ENCODE measurements at places on chromosomes 6 and 20.

DNA sequence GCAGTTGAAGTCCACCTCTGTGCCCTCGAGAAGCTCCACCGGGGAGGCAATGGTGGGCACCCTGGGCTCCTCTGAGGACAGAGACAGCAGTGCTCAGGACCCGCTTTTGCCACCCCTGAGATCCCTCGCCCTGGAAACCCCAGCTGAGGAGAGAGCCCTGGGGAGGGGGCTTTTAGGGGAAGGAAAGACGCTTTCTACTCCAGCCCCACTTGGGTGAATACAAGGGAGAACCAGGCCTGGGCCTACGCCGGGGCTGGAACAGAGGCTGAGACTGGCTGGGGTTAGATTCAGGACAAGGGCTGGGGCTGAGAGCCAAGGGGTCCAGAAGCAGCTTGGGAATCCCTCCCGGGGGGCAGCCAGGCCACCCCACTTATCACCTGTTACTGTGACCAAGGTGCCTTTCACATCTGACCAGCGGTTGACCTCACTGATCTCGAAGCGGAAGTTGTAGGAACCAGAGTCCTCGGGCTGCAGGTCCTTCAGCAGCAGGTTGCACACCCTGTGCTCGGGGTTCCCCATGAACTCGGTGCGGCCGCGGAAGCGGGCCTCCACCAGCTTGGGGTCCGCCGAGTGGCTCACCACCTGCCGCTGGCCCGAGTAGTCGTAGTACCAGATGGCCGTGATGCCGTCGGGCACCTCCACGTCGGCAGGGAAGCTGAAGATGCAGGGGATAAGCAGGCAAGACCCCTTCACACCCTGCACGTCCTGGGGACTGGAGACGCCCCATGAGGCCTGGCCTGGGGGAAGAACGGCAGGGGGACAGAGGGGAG, 6.2 kb downstream of the SIGLEC1 start:
- DNase-seq: no peak

DNA sequence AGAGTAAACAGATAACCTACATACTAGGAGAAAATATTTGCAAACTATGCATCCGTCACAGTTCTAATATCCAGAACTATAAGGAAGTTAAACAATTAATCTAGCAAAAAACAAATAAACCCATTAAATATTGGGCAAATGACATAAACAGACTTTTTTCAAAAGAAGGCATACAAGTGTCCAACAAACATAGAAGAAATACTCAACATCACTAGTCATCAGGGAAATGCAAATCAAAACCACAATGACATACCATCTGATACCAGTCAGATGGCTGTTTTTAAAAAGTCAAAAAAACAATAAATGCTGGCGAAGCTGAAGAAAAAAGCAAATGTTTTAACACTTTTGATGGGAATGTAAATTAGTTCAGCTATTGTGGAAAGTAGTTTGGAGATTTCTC, 1117.7 kb upstream of the MAP3K7 start:
- DNase-seq: no peak

GRCh38 chr20:25338112-25339023, 52.3 kb downstream of the ABHD12 start:
- DNase-seq: no peak

- no peak for DNase-seq
Observed at GRCh38 chr20:11901127-11901526, 16.6 kb upstream of the BTBD3 start.

DNA sequence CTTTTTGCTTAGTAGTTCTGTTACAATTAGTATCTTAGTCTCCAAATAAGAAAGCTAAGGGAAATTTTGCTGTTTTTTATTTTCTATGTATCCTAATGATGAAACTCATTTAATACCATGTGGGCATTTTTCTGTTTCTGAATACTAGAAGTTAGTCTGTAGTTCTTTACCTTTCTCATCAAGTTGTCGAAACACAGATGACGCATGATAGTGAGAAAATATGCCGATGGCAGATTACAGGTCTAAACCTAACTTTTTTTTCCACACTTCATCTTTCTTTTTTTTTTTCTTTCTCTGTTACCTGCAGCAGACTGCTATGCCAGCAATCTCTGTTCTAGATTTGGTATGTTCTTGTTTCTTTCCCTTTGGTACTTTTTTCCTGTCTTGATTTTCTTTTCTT, 43.3 kb upstream of the KIF25 start:
- no peak for DNase-seq

DNA sequence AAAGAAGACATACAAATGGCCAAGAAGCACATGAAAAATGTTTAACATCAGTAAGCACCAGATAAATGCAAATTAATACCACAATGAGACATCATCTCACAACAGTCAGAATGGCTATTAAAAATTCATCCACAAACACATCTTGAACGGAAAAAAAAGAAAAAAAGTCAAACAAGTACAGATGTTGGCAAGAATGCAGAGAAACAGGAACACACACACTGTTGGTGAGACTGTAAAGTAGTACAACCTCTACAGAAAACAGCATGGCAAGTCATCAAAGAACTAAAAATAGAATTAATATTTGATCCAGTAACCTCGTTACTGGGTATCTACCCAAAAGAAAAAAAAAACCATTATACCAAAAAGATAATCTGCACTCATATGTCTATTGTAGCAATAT, 6.5 kb downstream of the STX7 start:
- DNase-seq: no peak

- DNase-seq: no peak
Observed at GRCh38 chr6:16903470-16903869, 142.2 kb upstream of the ATXN1 start.

DNA sequence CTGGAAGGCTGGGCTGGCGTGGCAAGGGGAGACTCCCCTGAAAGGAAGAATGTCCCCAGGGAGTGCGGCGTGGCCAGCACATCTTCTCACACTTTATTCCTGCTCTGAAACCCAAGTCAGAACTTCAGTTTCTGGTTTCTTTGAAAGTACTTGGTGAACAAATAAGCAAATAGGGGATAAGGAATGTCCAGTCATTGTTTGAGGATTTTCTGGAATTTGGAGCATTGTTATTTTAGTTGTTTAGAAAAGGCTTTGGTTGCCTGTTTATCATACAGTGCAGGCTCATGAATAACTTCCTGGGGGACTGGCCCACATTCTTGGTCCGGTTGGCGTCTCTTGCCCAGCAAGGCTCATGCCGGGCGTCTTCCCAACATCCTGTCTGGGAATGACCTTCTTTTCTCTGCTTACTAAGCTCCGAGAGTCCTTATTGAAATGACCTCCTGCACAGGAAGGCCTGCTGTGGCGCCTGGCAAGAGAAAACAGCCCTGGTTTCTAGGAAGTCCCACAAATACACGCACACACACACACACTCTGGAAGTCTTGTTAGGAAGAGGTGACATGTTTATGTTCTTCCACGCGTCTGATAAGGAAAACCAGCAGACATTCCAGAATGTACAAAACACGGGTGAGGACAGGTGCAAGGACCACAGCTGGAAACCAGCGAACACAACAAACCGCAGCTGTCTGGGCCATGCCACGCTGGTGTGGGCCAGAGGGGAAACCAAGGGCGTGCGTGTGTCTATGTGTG, 71.9 kb downstream of the TMEM170B start:
- no peak for DNase-seq

- no peak for DNase-seq
Observed at GRCh38 chr6:149936743-149937142, 5.1 kb upstream of the ULBP2 start.

DNA sequence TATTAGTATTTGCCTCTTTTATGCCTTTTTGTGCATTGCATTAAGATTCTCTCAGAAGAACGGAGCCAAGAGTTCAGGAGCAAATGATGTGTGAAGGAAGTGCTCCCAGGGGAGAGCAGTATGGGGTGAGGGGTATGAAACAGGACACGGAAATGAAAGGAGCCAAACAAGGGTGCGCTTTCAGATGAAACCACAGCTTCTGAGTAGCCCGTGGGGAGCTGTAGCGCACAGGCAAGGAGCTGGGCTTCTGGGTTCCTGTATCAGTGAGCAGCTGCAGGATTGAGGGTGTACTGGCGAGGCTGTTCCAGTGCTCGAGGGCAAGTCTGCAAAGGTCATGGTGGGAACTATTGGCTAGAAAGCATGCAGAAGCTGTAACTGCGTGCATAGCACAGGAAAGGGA, 25.4 kb downstream of the ANKEF1 start:
- no peak for DNase-seq

GRCh38 chr20:9506964-9507369, 7.4 kb upstream of the LAMP5 start:
- no peak for DNase-seq

DNA sequence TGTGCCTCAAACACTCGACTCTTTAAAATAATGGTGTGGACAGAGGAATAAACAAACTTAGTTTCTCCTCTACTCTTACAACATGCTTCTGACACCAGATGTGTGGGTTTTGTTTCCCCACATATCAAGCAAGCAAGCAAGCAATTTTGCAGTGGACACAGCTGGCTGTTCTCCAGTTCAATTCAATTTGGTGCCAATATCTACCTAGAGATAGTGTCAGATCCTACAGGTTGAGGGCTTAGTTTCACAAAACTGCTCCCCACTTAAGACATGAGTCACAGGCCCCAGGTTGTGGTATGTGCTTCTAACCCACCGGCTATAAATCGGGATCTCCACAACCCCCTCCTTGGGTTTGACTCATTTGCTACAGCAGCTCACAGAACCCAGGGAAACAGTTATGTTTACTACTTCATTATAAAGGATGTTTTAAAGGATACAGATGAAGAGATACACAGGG, 131.4 kb upstream of the TRAF3IP2 start:
- DNase-seq: no peak

- DNase-seq: no peak
Observed at GRCh38 chr6:165671222-165671768, 8.3 kb upstream of the PDE10A start.

GRCh38 chr20:63979557-63980316, at the start of gene SAMD10:
Gene SAMD10, minus strand, starts transcription at chr20:63979642. Its CDS starts 175 bp downstream, at chr20:63979467.
- DNase-seq: peak; percentile 75

DNA sequence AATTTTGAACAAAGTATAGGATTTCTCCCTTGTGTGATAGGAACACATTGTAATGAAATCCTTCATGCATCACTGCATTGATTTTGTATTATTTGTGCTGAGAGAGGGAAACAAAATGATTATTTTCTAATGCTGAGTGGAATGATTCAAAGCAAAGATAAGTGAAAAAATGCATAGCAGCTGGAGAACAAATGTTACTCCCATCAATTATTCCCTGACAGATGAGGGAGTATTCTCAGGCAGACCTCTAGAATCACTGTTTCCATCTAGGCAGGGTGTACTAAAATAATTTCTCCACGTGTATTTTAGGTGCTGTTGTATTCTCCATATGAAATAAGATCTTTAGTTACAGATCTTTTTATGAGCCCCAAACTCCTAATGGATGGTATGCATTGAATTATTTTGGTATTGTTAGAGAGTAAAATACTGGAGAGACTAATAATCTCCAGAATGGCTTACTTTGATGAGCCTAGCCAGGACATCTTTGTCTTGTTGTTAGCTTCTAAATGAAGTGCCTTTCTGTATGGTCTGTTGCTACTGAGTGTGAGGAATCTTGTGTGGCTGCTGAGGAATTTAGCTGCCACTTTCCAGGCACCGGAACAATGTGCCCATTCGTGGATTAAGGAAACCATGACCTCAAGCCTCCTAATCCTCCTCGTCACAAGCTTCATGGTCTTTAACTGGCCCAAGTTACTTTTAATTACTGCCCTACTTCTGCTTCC, 39.6 kb downstream of the RNF217 start:
- DNase-seq: no peak

GRCh38 chr6:65642776-65643175, 64.2 kb downstream of the EYS start:
- DNase-seq: no peak

DNA sequence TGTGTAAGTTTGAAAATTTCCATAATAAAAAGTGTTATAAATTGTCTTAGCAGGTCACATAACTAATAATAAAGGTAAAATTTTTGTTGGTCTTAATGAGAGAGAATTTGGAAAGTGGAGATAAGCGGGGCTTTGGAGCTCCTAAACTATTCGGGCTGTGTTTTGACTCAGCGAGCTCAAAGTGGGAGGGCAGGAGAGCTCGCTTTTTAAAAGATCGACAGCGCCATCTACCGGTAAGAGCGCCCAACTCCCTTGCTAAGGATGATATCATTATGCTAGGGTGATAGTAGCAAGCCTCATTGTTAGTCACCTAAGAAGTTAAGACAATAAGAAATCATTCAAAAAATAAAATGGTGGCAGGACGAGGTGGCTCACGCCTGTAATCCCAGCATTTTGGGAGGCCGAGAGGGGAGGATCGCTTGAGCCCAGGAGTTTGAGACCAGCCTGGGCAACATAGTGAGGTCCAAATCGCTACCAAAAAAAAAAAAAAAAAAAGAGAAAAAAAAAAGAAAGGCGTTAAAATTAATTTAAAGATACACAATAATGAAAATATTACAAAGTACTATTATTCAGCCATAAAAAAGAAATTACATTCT, 24.8 kb downstream of the C6orf15 start:
- DNase-seq: peak; percentile 89

DNA sequence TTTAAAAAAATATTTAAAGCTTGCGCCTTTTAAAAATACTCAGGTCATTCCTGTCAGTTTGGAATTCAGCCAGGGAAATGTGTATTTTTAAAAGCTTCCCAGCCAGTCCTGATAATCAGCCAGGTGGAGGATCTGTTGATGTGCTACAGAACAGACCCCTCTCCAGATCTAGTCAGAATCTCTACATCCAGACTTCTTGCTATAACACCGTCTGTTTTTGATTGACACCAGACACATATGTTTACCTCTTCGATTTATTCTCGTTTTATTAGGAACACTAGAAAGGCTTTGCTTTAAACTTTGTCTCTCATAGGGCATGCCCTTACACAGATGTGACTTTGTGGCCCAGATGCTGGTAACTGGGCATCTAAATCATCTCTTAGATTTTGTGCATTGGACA, 11.7 kb downstream of the PARD6B start:
- DNase-seq: no peak

- no peak for DNase-seq
Observed at GRCh38 chr20:50416269-50417022, 93.7 kb upstream of the PTPN1 start.

- no peak for DNase-seq
Observed at GRCh38 chr6:130632277-130632676, 194.9 kb upstream of the SMLR1 start.

- DNase-seq: no peak
Observed at GRCh38 chr6:125512621-125513020, 210.9 kb upstream of the HDDC2 start.
